ENCODE measurements at places on chromosomes 2 and 18.

DNA sequence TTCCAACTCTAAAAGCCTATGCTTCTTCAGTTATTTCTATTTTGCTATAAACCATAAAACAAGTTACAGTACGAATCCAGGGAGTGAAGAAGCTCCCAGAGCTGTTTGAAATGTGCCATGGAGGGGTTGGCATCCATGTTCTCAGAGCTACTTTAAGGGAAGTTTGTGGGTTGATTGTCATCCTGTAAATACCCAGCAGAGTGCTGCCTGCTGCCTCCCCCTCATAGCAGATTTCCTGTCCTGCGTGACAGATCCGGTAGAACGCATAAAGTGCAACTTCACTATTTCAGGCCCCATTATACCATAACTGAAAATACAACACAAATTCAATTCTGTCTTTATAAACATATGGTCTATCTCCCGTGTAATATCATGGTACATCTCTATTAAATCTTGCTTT is 114.4 kb downstream of the CTNNA2 start:
- DNase-seq = no peak

DNA sequence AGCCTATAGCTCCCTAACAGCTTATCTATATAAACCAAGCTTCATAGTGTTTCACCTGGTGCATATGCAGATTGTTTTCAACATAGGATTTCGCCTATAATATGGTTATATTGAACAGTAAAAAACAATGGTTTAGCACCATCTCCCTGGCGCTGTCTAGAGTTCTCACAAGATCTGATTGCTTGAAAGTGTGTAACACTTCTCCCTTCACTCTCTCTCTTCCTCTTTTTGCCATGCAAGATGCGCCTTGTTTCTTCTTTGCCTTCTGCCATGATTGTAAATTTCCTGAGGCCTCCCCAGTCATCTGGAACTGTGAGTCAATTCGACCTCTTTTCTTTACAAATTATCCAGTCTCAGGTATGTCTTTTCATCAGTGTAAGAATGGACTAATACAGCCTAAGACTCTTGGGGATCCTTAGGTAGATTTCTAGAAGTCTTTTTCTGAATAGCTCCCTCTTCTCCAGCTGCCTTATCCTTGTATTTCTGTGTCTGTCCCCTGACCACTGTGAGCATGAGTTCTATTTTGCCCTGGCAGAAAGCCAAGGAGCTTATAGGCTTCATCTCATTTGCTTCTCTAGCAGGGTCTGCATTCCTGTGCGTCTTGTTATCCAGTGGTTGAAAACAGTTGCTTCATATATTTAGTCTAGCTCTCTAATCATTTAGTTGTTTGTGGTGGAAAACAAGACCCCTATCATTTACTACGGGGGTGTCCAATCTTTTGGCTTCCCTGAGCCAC is 401.6 kb downstream of the GPD2 start:
- no peak for DNase-seq

DNA sequence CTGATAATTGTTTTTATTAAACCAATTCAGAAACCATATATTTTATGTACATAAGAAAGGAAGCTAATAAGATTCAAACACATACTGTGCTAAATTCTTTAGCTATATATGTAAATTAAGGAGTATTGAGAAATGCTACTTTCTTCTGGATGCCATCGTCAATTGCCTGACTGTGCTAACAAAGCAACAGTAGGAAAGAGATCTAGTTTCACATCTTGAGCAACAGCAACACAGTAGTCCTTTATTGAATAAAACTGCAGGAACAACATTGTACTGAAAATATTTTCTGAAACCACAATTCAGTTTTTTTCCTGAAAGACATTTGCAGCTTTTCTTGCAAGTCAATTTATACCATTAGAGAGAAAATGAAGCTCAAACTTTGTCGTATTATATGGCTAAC is 1404.9 kb upstream of the SLC39A10 start:
- no peak for DNase-seq

DNA sequence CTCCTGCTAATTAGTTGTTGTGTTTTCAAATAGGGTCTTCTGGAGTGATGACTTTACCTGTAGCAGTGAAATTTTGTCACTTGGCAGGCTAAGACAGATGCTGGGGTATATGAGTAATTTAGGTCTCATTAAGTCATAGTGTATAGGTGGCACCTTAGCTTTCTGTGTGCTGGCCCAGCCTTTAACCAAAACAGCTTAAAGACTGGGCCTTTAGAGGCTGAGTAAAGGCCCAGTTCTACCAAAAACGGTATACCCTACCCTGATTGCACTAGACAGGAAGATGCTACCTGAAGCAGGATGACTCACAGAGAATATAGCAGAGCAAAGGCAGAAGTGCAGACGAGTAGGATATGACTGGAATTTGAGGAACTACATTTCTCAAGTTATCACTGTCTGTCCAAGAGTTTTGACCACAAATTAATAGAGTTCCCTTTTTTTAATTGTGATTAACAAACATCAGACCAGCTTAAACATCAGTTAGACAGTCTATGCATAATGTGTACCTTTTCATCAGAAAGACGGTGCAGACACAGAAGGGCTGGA is 337.9 kb upstream of the SALL3 start:
- DNase-seq = no peak

- DNase-seq = no peak
Observed at GRCh38 chr2:25655316-25655715, 18.1 kb downstream of the DTNB start.

DNA sequence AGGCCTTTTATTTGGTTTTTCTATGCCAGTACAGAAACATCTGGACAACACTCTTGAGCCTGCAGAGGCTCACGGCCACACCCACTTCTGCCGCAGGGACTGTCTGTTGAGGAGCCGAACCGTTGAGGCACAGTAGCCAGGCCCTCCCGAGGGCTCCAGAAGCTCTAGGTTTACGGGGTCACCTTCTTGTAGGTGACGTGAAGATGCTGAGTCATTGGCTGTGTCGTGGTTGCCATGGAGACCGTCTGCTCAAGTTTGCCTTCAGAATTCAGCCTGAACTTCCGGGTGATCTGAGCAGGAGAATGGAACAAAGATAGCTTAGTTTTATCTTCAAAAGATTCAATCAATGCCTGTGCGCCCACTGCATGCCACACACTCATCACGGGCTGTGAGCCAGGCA is 25.9 kb downstream of the BOK start:
- DNase-seq = no peak

DNA sequence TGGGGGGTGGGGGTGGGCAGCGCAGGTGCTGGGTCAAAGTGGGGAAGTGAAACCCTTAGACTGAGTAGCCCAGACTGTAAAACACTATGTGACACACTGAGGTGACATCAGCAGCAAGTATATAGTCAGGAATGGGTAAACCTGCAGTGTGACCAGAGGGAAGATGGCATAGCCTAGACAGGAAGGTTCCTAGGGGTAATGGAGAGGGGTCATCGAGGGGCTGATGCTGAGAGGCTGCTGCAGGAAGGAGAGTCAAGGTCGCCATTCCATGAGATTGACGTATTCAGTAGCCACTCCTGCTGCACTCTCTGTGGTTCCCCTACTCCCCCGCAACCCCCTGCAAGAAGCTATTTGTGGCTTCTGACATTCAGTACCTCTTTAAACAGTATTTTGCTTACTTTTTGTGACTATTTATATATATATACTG is 111.7 kb downstream of the CHST9 start:
- no peak for DNase-seq

GRCh38 chr2:163565192-163565591 is 170.6 kb downstream of the FIGN start:
- no peak for DNase-seq

DNA sequence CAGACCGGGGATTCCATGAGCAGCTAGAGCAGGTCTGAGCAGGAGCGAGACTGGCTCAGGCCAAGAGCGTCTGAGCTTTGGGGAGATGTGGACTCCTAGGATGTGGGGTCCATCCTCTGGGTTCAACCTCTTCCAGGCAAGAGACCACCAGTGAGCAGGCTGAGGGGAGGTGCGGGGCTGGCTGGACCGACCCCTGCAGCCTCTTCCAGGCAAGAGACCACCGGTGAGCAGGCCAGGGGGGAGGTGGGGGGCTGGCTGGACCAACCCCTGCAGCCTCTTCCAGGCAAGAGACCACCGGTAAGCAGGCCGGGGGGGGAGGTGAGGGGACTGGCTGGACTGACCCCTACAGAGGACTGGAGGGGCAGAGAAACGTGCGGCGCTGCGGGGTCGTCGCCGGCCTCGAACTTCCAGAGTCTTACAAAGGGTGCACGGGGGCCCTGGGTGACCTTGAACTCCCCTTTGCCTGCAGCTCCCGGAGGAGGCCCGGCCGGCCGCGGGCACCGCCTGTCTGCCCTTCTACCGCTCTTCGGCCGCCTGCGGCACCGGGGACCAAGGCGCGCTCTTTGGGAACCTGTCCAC is 63.4 kb downstream of the TPO start:
- DNase-seq = no peak

DNA sequence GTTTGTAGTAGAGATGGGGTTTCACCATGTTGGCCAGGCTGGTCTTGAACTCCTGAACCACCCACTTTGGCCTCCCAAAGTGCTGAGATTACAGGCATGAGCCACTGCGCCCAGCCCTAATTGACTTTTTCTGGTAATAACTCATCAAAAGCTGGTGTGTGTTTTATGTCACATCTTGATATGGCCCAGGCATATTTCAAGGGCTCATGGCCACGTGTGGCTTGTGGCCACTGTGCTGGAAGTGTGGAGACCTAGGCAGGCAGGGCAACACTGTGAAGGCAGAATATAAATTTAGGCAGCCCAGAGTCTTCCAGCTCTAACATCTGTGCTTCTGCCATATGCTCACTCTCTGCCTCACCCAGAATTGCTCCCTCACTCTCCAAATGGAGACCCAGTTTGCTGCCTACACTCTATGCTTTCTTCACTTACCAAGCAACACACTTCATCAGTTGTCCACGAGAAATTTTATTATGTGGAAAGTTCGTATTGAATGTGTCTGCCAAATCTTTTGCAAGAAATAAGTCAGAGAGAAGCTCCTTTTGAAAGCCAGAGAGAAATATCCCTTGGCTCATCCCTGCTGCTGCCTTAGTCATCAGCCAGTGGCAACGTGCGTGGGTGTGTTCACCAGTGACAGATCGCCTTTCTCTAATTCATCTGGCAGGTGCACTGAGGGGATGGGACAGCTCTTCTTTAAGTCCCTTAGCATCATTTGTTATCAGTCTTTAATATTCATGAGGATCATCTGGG is 129.4 kb upstream of the CXCR4 start:
- no peak for DNase-seq

- DNase-seq = no peak
Observed at GRCh38 chr2:156625360-156626170, 189.4 kb downstream of the GPD2 start.

Measured in stimulated activated CD4-positive, alpha-beta T cell treated with anti-CD3 and anti-CD28 coated beads, Interleukin-15, amount 100 ng/mL, for 1 hour (primary cell).